ENCODE measurements at places on chromosomes 6 and 20. TPM values are rescaled to one million over a fixed set of nuclear protein-coding genes. Genes with fewer than 3 reads are reported as not detected.

The BPIFA1 gene
- polyA plus RNA-seq = not detected

The CST5 gene
- 0.61 TPM for polyA plus RNA-seq

The ID4 gene
- polyA plus RNA-seq = 15.7 TPM

The VSX1 gene
- 0.08 TPM for polyA plus RNA-seq

The IPCEF1 gene
- 0.53 TPM for polyA plus RNA-seq

The PI16 gene
- polyA plus RNA-seq = 7.3 TPM

- no peaks in the 10 kb centered on the region for H3K36me3 ChIP-seq
- no peak overlapping the region for H3K27ac ChIP-seq
- DNase-seq = no peak
Measured at GRCh38 chr6:167993831-167994230, 3.6 kb upstream of the KIF25 start.

- no peaks in the 10 kb centered on the region for H3K27me3 ChIP-seq
- no peaks in the 10 kb centered on the region for H3K36me3 ChIP-seq
- no peaks in the 10 kb centered on the region for H3K4me1 ChIP-seq
- no peak for DNase-seq
Measured at GRCh38 chr6:169189182-169189581, 64.5 kb downstream of the THBS2 start.
